ENCODE measurements at places on chromosomes 7 and 10.
A peak's percentile ranks its signal among the peaks of the same experiment; 100 is the strongest.

DNA sequence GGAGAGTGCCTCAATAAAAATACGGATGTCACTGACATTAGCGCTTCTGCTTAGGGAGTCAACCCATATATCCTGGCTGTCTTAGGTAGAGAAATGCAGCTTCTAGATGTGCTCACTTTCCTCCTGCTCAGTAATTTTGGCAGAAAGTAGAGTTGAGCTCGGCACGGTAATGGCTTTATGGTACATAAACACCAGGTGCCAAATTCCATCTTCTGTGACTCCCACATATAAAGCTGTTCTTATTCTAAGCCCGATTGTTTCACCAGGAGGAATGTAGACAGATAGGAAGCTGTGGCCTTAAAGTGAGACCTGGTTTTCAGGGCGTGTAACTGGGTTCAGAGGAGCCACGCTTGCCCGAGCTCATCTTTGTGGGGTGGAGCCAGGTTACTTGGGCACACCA, 143.7 kb downstream of the CREB5 start:
- no peak for DNase-seq

DNA sequence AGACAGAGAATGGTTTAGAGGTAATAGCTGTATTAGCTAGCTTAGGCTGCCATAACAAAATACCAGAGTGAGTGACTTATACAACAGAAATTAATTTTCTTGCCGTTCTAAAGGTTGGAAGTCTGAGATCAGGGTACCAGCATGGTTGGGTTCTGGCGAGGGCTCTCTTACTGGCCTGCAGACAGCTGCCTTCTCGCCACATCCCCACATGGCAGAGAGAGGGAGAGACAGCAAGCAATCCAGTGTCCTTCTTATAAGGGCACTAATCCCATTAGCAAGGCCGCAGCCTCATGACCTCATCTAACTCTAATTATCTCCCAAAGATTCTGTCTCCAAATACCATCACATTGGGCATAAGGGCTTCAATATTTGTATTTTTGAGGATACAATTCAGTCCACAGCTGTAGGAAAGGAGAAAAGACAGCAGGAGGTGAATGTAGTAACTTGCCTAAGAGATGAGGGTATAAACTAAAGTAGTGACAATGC, 3.6 kb upstream of the STAM start:
- DNase-seq: no peak

DNA sequence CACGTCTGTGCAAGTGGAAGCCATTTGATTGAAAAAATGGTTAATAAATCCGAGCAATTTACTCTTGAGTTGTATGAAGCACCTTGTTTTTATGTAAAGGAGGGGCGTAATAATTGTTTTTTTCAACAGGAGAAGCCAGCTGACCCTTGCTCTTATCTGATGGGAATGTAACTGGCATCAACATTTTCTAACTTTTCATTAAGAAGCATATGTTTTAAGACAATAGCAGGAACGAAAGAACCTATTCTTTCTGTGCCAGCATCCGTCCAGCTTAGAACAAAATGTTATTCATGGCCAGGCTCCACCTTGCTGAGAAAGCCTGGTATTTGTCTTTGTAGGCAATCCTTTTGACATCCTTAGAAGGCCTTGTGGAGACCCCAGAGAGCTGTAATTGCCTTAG, 22.2 kb upstream of the AFAP1L2 start:
- DNase-seq: no peak

GRCh38 chr7:147833557-147833956, 757.0 kb upstream of the C7orf33 start:
- DNase-seq: no peak

- no peak for DNase-seq
Measured at GRCh38 chr7:22238354-22239311, 118.3 kb downstream of the RAPGEF5 start.

DNA sequence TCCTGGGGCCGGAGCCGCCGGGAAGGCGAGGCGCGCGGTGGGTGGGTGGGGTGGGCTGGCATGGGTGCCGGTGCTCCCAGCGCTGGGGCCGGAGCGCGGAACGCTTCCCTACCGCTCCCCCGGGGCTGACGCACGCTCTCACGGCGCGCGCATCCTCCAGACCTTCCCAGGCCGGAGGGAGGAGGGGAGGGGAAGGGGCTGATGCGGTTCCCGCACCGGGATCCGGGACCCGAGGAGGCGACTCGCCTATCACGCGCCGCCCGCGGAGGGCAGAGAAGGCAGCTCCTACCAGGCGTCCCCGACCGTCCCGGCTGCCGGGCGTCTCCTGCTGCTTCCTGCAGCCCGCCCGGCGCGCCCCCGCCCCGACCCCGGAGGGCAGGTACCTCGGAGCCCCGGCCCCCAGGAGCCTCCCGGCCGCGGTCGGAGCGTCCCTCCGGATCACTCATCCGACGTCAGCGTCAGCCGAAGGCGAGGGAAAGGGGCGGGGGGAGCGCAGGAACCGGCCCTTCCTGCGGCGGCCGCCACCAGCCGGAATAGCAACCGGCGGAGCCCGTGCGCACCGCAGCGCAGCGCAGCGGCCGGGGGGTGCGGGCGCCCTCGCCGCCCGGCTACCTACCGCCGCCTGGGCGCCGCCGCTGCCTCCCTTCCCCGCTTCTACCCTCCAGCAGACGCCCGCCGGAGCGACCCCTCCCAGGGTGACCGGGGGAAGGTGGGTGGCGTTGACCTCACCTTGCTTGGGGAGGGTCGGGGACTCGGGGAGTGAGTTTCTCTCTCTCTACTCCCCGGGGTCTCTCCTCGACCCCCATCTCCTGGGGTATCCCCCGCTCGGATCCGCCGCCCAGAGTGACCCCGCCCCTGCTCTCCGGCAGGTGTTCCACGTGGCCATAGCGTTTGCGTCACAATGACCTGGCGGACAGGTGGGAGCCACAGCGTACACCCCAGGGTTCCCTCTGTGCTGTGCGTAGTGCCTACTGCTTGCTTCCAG, at the start of gene ICA1:
ICA1 (minus strand) TSS at position 457 of the 985 bp plus-strand sequence. CDS start 26,241 bp downstream, outside the sequence.
- peak; percentile 85 for DNase-seq

DNA sequence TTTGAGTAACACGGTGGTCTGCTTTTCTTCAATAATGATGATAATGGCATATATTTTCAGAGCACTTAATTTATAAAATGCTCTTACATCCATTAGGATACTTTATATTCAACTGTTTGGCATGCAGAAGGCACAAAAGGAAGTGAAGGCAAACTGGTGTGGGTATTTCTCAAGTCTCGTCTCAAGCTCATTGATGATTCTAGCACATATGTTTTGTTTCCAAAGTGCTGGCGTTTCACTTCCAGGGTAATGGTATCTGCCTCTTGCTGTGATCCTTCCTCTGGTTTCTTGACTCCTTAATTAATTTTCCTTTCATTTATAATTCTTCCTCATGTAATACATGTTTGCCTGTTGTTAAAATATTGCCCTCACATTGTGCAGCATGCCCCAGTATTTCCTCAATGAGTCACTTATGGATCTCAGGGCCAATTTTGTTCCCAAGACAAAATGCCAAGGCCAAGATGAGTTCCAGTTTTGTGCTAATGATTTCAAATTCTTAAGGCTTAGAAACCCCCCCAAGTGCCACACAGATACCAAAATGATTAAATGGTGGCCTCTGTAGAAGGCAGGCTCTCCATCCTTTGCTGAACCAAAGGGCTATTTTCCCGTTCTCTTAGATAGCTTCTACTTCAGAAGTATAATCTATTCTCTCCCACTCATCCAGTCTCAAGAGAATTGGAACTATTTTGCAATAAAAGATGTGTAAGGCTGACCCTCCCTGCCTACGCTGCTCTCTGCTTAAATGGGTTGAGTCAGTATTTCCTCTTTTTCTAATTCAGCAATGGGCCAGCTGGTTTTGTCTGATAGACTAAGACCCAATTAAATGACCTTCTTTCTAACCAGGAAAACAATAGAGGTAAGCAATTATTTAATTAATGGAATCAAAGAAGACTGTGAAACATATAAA, 171.2 kb downstream of the ZNF365 start:
- peak; percentile 41 for DNase-seq

GRCh38 chr10:121818599-121818998, 109.2 kb downstream of the ATE1 start:
- no peak for DNase-seq

Measured in heart left ventricle (tissue), 16 donors.